ENCODE measurements at places on chromosomes 12 and 14.

DNA sequence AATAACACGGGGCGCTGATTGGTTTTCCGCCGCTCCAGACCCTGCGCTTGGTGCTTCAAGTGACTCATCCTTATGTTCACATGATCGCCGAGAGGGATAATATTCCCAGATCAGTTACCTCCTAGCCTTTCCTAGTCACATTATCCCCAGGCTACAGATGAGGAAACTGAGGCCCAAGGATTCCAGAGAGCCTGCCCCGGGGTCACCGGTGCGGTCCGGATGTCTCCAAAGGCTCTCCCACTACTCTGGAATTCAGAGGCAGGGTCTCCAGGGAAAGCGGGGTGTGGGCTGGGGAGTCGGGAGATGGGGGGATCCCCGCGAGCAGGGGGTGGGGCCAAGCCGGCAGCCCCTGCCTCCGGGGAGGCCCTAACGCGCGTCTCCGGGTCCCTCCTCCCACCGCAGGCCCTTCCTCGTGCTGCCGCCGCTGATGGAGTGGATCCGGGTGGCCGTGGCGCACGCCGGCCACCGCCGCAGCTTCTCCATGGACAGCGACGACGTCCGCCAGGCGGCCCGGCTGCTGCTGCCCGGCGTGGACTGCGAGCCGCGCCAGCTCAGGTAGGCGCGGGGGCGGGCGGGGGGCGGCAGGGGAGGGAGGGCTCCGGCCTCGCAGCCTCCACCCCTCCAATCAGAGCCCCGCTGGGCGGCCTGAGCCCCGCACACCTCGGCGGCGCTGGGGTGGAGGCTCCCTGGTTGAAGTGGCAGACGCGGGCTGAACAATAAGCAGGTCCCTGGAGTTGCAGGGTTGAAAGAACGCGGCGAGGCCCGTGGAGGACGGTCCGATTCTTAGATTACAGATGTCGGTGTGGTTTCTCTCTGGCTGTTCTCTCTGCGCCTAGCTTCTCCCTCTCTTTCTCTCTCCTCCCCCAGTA lies 104.6 kb upstream of the PWP1 start:
- no peak for DNase-seq

GRCh38 chr14:91466192-91466591 lies 43.9 kb downstream of the PPP4R3A start:
- DNase-seq = no peak

GRCh38 chr12:32617534-32617933 lies 61.6 kb upstream of the DNM1L start:
- no peak for DNase-seq

GRCh38 chr14:51533160-51533559 lies 118.5 kb upstream of the FRMD6 start:
- DNase-seq = no peak

DNA sequence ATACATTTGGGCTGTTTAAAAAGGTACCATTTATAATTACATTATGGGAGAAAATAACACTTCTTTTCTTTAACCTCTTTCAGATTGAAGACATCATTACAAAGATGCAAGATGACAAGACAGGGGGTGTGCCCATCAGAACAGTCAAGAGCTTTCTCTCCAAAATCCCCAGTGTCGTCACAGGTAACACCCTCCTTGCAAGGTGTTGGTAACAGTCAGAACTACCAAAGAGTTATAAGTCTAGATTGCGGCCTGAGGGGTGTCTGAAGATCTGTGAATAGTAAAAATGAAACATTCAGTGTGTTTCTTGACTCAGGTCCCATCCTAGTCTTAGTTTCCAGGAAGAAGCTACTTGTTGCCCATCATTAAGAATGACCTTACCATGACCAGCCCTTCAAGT lies 419.8 kb downstream of the RGS6 start:
- DNase-seq = no peak

DNA sequence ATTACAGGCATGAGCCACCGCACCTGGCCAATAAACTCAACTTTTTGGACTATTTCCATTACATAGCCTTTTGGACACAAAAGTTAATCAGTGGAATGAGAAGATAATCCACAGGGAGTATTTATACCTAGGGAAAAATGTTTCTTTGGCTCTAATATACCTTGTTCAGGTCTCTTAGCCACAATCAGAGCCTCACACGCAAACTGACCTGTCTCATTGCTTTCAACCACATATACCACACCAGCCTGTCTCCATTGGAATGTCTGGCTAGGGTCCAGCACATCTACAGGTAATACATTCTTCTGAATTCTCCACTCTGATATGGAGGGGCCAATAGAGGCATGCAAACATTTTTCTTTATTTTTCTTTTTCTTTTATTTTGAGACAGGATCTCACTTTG lies 3.8 kb upstream of the RBMS2 start:
- no peak for DNase-seq

- DNase-seq = no peak
Observed at GRCh38 chr12:102643879-102644575, 163.7 kb upstream of the IGF1 start.

DNA sequence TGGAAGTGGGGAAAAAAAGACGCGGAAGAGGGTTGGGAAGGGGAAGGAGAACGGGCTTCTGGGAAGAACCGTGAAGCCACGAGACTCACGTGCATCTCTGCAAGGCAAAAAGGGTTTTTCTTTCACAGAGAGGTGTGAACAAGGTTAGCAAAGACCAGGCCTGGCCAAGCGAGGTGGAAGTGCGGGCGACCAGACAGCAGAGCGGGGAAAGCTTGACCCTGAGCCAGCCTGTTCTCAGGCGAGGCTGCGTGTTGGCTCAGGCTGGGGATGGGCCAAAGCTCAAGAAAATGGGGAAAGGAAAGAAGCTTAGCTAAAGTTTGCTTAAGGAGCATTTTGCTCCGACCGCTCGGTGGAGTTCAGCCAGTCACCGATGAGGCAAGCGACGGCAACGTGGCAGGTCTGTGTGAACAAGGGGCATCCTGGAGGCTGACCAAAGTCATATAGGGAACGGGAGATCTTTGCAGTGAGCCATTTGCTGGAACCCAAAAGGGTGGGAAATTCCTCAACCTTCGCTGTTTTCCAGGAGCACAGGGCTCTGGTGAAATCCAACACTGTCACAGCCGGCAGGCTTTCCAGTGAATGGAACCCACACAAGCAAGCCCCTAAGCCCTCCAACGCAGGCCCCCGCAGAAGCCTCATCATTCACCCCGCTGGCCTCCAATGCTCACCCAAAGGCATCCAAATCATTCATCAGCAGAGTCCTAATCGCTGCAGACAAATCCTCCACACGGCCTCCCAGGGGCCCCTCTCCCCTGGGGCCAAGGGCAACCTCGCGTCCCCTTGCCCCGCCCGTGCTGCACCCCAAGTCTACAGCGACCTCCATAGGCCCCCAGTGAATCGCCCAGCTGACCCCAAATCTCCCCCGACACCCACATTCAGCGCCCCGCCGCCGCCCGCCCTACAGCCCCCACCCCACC lies 754 bp downstream of the ZNF605 start:
- peak; percentile 32 for DNase-seq

DNA sequence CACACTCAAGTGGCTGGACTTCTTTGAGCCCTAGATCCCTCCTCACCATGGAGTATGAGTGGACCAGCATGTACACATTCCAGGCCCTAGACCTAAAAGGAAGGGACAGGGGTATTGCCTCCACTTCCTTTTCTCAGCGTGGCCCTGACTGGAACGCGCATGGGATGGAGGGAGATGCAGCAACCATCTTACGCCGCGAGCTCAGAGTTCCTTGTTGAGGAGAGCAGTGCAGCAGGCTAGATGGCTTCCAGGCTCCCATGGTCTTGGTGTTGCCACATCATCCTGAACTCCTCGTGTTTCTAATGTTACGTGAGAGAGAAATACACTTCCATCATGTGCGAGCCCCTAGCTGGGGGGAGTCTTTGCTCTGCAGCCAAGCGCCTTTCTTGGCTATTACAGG lies 61.8 kb upstream of the DIO3 start:
- DNase-seq = no peak

DNA sequence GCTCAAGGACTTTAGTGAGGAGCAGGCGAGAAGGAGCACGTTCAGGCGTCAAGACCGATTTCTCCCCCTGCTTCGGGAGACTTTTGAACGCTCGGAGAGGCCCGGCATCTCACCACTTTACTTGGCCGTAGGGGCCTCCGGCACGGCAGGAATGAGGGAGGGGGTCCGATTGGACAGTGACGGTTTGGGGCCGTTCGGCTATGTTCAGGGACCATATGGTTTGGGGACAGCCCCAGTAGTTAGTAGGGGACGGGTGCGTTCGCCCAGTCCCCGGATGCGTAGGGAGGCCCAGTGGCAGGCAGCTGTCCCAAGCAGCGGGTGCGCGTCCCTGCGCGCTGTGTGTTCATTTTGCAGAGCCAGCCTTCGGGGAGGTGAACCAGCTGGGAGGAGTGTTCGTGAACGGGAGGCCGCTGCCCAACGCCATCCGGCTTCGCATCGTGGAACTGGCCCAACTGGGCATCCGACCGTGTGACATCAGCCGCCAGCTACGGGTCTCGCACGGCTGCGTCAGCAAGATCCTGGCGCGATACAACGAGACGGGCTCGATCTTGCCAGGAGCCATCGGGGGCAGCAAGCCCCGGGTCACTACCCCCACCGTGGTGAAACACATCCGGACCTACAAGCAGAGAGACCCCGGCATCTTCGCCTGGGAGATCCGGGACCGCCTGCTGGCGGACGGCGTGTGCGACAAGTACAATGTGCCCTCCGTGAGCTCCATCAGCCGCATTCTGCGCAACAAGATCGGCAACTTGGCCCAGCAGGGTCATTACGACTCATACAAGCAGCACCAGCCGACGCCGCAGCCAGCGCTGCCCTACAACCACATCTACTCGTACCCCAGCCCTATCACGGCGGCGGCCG lies 1.1 kb downstream of the PAX9 start:
- DNase-seq = no peak

- DNase-seq = no peak
Observed at GRCh38 chr14:99540196-99541032, 59.2 kb downstream of the CCNK start.

DNA sequence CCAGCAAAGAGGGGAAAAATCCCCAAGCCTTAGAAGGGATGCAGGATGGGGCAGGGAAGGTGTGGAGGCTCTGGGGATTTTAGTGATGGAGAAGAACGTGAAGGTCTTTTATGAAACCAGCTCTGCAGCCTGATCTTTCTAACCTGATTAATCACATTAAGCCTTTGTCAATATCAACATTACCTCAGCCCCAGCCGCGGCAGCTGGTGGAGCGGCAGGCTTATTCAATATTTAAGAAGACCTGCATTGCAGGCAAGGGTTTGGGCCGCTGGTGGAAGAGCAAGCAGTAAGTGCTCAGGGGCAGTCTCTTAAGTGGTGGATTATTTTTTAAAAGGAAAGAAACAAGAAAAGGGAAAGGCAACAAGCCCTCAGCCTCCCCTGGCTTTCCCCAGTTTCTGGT lies 16.6 kb downstream of the RPH3A start:
- no peak for DNase-seq

GRCh38 chr12:66648033-66648735 lies 30.7 kb downstream of the GRIP1 start:
- no peak for DNase-seq

DNA sequence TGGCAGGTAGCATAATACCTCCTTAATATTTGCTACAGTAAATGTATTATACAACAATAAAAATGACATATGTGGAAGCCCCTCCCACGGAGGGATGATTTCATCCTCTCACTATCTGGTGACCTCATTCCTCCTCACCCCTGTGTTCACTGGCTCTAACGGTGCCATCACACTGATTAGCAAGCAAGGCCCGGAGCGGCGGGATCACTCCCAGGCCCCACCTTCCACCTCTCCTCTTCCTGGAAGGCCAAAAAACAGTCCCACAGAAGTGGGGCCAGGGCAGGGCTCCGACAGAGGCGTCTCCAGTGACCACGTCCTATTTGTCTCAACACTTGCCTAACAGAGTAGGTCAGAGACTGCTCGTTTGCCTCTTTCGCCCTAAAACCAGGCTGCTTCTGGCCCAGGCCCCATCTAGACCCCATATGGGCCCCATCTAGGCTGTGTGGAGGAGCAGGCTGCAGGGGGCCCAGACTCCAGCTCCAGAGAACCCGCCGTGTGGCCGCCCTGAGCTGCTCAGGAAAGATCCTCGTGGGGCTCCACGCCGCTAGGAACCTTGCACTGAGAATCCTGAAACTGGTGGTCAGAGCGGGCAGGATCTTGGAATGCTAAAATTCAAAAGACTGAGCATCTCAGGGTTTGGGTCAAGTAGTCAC lies 3.7 kb downstream of the SELPLG start:
- DNase-seq = no peak

GRCh38 chr12:561908-562593 lies 101.2 kb downstream of the NINJ2 start:
- no peak for DNase-seq

- DNase-seq = no peak
Observed at GRCh38 chr14:65321370-65321875, 91.1 kb upstream of the FUT8 start.

- DNase-seq = peak; percentile 72
Observed at GRCh38 chr14:99774556-99775307, 18.5 kb upstream of the EML1 start.

- DNase-seq = no peak
Observed at GRCh38 chr12:54160769-54161480, 27.9 kb downstream of the SMUG1 start.
